ENCODE measurements at places on chromosomes 1 and 21.

DNA sequence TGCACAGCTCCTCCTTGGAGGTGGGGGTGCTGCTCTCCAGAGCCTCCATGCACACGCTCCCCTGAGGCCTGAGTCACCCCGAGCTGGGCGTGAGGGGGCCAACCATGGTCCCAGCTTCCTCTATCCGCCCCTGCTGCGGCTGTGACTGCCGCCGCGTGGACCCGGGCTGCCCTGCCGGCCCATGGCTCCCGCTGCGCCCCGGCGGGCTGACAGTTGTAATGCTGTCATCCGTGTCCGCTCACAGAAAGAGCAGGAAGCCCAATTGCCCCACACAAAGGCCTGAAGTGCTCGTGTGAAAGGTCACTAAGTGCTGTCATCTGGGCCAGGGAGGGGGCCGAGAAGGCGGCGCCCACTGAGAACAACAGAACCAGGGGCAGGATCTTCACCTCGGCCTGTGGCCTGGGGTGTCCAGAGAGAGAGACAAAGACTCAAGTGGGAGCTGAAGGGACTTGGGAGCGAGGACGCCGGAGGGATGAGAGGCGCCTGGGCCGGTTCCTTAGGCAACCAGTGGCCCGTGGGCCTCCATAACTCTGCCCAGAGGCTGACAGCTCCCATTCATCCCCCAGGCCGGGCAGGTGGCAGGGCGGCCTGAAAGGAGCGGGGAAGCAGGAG lies 31.5 kb downstream of the OLIG1 start:
- DNase-seq, result no peak

DNA sequence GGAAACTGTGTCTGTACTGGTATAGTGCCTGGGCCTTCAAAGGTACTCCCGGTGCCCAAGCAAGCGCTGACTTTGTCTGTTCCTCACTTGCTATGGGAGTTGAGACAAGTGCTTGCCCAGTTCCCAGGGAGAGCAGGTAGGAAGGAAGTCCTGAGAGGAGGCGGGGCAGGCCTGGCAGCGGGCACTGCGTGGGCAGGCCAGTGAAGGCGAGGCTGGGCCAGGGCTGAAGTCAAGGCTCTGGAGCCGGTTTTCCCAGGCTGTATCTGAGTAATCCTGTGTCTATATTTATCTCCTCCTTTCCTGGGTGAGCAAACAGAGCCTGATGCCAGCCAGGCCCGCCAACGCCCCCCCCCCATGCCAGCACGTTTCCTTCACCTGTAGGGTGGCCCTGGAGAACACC lies 15.9 kb upstream of the EDN2 start:
- DNase-seq, result no peak

- DNase-seq, result no peak
These were observed 325.8 kb downstream of the KIF26B start for GRCh38 chr1:245480393-245481120.

DNA sequence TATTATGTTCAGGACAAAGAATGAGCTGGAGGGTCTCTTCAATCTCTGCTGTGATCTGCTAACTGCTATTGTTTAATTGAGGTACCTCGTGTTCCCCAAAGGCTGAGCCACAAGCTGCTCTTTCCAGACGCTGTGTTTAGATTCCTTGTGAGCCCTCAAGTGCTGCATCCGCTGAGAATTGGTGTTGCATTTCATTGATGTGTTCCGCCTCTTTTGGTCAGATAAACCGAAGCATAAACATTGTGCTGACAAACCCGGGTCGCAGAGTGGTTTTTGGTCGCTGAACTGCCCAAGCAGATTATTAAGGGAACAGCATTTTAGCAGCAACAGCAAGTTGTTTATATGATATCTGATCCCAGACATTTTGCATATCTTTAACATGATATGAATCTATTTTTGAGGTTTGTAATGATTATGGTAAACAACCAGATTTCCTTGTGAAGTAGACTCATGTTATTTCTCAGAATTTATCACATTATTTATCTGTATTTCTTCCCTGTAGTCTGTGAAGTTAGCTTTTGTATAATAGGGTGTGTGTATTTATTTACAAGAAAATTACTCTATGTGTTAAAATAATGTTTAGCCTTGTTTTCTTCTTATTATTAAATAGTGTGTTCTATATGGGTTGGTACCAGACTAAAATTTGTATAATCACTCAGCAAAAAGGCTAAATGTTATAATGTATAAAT lies 217.2 kb upstream of the C1orf105 start:
- DNase-seq, result no peak

DNA sequence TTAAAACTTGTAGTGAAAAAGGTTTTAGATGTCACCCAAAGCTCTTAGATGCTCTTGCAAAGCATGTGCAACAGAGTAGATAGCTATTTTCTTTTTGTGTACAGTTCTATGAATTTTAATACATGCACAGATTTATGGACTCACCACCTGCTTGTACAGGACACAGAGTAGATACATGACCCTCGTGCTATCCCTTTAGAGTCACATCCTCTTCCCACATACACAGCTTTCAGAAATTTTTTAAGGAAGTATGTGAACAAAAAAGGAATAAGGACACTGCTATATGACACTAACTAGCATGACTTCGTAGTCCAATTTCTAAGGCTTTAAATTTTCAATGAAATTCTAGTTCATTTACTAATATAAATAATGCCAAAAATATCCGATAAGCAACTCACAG lies 60.9 kb downstream of the ABL2 start:
- no peak for DNase-seq

- DNase-seq, result no peak
These were observed 67.0 kb downstream of the ARHGEF16 start for GRCh38 chr1:3521426-3521825.

GRCh38 chr1:5744911-5745799 lies 247.1 kb downstream of the NPHP4 start:
- no peak for DNase-seq

GRCh38 chr1:220962031-220962751 lies 82.9 kb downstream of the HLX start:
- DNase-seq, result no peak
